ENCODE measurements at places on chromosomes 13 and 19. TPM values are rescaled to one million over a fixed set of nuclear protein-coding genes. Genes with fewer than 3 reads are reported as not detected.
A peak's percentile ranks its signal among the peaks of the same experiment; 100 is the strongest.

DNA sequence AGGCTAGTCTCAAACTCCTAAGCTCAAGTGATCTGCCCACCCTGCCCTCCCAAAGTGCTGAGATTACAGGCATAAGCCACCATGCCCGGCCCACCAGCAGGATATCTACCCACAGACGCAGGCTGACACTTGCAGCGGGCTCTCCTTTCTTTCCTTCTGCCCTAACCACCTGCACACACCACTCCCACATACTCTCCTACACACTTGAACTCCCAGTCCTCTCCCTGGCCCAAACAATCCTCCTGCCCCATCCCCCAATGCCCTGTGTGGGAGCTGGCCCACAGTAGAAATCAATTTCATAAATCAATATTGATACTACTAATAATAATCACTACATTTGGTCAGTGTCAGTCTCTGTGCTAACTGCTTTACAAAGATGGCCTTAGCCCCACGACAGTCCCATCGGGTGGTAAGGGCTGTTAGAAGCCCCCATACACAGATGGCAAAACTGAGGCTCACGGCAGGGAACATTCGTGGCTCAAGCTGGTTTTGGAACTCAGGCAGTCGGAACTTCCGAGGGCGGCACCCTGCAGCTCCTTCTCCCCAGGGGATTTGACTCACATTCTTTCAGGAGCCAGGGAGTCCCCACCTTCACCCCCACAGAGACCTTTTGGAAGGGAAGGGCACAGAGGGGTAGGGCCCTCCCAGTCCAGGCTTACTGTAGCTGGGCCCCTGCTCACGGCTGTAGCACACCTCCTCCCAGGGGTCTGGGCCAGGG lies 3.4 kb upstream of the DPF1 start:
- no peak for DNase-seq

The IGSF23 gene
- 0.73 TPM for polyA plus RNA-seq

- DNase-seq = no peak
These were observed 2.6 kb upstream of the CYP4F11 start for GRCh38 chr19:15936950-15937349.

- DNase-seq = no peak
These were observed 679 bp upstream of the ABHD8 start for GRCh38 chr19:17303940-17304267.

- no peak for DNase-seq
These were observed 1153.7 kb downstream of the PCDH9 start for GRCh38 chr13:66076417-66076816.

- no peak for DNase-seq
These were observed 61.8 kb downstream of the WDFY2 start for GRCh38 chr13:51645761-51646670.

GRCh38 chr13:99144306-99144705 lies 56.3 kb upstream of the UBAC2 start:
- no peak for DNase-seq

- no peak for DNase-seq
These were observed 40.2 kb downstream of the BRD4 start for GRCh38 chr19:15292140-15292539.

The PTGIR gene
- polyA plus RNA-seq = 1.5 TPM

DNA sequence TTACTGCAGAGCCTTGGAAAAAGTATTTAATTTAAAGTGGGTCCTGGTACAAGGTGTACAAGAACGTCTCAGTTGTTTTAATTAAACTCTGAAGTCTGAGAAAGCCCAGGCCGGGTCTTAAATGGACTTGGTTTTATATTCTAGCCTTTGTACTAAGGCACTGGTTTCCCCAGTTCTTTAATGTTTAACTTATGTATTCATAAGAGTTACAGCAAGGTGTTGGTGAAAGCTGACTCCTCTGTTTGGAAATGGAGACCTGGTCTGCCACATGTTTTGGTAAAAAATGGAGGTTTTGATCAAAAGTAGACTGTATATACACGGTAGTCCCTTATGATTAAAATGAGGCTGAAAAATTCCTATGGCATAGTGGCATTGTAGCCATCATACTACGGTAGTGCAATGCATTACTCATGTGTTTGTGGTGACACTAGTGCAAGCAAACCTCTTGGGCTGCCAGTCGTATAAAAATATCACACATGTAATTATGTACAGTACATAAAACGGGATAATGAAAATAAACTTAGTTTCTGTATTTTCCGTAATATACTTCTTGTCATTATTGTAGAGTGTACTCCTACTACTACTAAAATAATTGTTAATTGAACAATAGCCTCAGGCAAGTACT lies 883.4 kb upstream of the SPRY2 start:
- no peak for DNase-seq

- DNase-seq = peak; percentile 44
These were observed 46.9 kb upstream of the UQCRFS1 start for GRCh38 chr19:29259867-29260281.

The PSG4 gene
- polyA plus RNA-seq = not detected

- DNase-seq = no peak
These were observed 8.9 kb downstream of the KLC3 start for GRCh38 chr19:45349430-45349941.

The TDRD12 gene
- polyA plus RNA-seq = 1.1 TPM

- DNase-seq = peak; percentile 40
These were observed 11.9 kb upstream of the SPATA13 start for GRCh38 chr13:24148414-24149235.

GRCh38 chr13:101779147-101779546 lies 326.7 kb downstream of the ITGBL1 start:
- no peak for DNase-seq

DNA sequence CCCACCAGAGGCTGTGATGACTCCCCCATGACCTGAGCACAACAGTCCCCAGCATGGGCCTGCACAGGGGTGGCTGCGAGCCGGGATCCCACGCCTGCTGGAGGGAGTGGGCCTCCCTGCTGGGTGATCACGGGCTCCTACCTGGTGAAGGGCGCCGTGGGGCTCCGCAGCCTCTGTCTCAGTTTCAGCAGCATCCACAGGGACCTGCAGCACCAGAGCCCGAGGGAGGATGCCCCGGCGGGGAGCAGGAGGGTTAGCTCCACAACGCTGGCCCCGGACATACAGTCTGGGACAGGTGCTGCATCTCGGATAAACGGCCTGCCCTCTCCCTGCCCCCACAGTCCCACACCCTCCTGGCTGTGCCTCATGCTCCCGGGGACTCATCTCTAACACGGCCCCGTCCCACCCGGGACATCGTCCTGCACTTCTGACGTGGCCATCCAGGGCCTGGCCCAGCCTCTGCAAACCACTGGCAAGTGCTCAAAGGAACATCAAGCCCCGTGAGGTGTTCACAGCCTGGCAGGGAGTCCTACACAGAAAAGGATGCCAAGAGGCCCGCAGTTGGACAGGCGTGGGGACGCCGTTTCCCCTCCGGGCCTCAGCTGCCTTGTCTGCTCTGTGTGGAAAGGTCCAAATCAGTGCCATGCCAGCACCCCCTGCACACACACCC lies 10.5 kb downstream of the PEX11G start:
- DNase-seq = no peak

The TRPC4 gene
- polyA plus RNA-seq = 4.2 TPM

DNA sequence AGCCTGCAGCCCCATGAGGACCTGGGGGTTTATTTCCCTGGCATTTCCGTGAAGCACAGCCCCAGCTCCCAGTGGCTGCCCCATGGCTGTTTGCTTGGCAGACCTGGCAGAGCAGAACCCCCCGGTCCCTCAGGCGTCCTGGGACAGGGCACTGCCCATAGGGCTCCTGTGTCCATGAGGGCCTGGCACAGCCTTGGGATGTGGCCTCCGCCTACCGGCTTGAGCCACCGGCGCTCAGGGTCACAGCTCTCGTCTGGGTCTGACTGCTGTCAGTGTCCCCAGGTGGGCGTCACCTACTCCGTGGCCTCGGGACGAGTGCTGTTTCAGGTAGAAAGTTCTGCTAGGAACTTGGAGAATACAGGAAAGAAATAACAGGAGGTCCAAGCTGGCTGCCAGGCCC lies 52.8 kb downstream of the MYO9B start:
- no peak for DNase-seq

The FLT3 gene
- 0.29 TPM for polyA plus RNA-seq

The CACNG8 gene
- 0.16 TPM for polyA plus RNA-seq

The C19orf25 gene
- 37.0 TPM for polyA plus RNA-seq

DNA sequence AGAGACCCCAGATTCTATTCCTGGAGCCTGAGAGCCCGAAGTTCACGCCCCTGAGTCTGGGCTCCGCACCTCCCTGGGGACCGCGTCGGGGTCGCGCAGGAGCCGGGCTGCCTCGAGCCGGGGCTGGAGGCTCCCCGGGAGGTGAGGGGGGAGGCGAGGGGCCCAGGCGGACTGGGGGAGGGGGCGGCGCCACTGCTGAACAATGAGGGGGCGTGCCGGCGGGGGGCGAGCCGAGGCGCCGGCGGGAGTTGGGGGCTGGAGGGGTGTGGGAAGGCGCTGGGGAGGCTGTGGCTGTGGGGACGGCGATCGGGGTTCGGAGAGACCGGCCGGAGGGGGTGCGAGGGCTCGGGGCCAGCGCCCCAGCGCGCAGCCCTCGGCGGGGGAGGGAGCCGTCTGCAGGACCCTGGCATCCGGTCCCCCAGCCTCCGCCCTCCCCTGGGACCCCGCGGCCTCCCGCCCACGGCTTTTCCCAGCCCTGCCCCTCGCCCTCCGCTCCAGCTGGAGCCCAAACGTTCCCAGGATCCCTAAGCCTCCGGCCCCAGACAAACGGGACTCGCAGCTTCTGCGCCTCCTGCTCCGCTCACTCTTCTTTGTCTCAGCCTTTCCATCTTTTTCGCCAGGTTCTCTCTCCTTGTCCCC lies 922 bp downstream of the PLEKHG2 start:
- no peak for DNase-seq

GRCh38 chr13:22926748-22927400 lies 253.9 kb upstream of the SGCG start:
- DNase-seq = no peak

- DNase-seq = no peak
These were observed 88.4 kb upstream of the ZNF492 start for GRCh38 chr19:22545751-22546150.

DNA sequence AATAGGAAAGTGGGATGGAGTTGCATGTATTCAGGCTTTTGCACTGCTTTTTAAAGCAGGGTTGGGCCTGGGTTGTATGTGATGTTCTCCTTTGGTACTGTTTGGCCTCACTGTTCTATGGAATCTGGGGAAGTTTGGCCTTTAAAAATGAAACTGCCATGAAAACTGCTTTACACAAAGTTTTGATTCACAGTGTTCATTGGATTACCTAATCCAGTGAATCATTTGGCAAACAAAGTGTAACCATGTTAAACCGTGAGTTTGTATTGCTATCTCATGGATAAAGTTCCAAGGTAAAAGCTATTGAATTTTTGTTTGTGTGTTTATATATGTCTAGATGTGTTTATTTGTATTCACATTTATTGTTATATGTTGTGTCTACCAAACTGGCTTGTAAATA lies 1658.6 kb downstream of the OLFM4 start:
- no peak for DNase-seq

DNA sequence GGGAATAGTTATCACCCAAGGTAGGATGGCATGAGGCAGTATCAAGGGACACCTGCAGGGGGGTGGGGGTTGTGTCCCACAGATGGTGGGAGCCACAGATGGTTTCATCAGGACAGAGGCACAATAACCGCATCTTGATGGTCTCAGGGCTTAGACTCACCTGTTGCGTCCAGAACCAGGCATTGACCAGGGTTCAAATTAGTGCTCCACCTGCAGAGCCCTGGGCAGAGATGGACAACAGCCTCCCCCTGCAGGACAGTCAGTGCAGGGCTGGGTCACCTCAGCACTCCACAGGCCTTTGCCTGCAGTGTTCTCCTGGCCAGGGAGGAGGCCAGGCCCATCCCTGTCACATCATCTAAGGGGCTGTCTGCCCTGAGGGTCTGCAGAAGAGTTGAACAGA lies 14.5 kb upstream of the CEACAM1 start:
- no peak for DNase-seq

GRCh38 chr13:33493672-33494365 lies 208.3 kb upstream of the STARD13 start:
- DNase-seq = no peak

The KLK2 gene
- not detected for polyA plus RNA-seq

DNA sequence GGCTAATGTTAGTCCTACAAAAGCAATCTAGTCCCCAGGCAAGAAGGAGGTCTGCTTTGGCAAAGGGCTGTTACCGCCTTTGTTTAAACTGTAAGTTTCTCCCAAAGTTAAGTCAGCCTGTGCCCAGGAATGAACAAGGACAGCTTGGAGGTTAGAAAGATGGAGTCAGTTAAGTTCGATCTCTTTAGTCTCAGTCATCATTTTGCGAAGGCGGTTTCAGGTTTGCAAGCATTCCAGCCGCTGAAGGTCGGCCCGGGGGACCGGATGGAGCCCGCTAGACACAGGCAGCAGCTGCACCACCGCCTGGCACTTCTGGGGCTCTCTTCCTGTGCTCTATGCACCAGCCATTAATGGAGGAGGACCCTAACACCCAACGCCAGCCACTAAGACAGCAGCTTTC lies 91.3 kb downstream of the STK24 start:
- no peak for DNase-seq

GRCh38 chr13:112870051-112870331 lies 99.0 kb upstream of the MCF2L start:
- DNase-seq = no peak

DNA sequence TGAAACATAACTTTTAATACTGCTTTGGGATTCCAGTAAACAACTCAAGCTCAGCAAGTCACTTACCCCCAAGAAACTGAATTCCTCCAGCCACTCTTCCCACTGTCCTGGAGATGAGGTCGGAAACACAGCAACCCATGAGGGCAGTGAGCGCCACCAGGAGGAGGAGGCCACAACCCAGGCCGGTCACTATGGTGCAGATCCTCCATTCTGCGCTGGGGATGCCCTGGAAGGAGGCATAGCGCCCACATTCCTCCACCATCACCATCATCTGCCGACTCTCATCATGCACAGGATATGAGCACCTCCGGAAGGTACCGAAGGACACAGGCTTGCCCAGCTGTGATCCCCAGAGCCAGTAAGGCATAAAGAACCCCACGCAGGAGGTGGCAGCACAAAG lies 2.2 kb downstream of the LHFPL6 start:
- no peak for DNase-seq

The S1PR4 gene
- 0.34 TPM for polyA plus RNA-seq

The FFAR1 gene
- polyA plus RNA-seq = 0.61 TPM

The RGL3 gene
- 148 TPM for polyA plus RNA-seq

The ZIC2 gene
- 0.53 TPM for polyA plus RNA-seq

DNA sequence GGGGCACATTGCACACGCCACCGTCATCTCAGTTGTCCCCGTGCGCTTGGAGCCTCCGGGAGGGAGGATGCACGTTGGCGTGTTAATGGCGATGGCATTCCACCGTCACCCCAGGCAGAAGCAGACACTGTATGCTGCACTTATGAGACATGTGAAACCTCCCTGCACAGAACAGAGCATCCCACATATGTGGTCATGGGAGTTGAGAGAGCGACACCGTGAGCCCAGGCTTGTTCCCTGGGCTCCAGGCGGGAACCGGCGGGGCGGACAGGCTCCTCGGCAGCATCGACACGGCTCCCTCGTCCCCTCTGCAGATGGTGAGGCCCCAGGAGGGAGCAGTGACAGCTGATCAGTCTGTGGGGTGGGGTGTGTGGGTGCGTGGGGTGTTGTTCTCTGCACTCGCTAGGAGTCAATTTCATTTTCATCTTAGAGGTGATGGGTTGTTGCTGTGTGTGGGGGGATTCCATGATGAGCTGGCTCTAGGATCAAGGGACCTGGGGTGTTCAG lies 40.4 kb downstream of the CRTC1 start:
- no peak for DNase-seq
